Left renal pelvis (tissue), 4 donors: ENCODE measurements at places on chromosomes 11 and 22. TPM values are rescaled to one million over a fixed set of nuclear protein-coding genes. Genes with fewer than 3 reads are reported as not detected.

- no peak for DNase-seq
Measured at GRCh38 chr11:47573321-47573720, 5.4 kb downstream of the KBTBD4 start.

GRCh38 chr11:128244871-128245270 is 342.5 kb downstream of the ETS1 start:
- DNase-seq = no peak

- DNase-seq = no peak
Measured at GRCh38 chr11:74749127-74749964, 697 bp downstream of the RNF169 start.

DNA sequence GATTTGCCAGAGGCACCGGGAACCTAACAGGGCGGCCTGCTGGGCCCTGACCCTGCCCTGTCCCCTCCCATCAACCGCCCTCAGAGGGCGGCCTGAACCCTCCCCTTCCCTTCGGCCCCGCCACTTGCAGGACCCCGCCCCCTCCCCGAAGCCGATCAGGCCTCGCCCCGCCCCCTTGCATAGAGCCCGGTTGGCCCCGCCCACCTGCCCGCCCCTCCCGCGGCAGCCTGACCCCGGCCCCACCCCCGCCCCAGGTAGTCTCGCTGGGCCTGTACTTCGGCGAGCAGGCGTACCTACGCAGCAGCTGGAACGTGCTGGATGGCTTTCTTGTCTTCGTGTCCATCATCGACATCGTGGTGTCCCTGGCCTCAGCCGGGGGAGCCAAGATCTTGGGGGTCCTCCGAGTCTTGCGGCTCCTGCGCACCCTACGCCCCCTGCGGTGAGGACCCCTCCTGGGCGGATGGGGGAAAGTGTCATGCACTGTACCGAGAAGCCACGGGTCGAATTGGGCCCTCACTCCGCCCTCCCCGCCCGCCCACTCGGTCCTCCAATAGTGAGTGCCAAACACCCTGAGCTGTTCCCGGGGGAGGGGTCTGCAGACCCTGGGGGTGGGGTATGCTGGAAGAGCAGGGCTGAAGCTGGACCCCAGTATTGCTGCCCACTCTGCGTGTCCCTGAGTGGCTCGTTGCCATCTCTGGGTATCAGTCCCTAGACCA is 94.1 kb downstream of the CACNA1I start:
- no peak for DNase-seq

Gene APOL5
- polyA plus RNA-seq = 0.22 TPM

Gene RAB6A
- polyA plus RNA-seq = 133 TPM
